ENCODE measurements at places on chromosomes 1 and 21.

DNA sequence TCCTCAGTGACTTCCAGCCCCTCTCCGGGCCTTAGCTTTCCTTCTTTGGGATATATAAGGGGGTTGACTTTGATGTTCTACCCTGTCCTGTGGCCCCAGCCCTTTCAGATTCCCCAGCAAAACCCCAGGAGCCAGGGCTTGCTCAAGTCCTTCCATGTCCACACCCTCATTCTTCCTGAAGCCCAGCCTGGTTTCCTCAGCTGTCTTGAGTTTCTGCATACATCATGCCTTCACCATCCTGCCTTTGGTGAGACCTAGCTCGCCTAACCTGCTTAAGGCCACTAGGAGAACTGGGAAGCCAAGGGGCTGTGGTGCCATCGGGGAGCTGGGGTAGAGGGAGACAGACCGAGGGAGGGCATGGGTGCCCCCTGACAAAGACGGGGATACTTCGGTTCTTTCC, 17.2 kb upstream of the PEF1 start:
- DNase-seq, result no peak

DNA sequence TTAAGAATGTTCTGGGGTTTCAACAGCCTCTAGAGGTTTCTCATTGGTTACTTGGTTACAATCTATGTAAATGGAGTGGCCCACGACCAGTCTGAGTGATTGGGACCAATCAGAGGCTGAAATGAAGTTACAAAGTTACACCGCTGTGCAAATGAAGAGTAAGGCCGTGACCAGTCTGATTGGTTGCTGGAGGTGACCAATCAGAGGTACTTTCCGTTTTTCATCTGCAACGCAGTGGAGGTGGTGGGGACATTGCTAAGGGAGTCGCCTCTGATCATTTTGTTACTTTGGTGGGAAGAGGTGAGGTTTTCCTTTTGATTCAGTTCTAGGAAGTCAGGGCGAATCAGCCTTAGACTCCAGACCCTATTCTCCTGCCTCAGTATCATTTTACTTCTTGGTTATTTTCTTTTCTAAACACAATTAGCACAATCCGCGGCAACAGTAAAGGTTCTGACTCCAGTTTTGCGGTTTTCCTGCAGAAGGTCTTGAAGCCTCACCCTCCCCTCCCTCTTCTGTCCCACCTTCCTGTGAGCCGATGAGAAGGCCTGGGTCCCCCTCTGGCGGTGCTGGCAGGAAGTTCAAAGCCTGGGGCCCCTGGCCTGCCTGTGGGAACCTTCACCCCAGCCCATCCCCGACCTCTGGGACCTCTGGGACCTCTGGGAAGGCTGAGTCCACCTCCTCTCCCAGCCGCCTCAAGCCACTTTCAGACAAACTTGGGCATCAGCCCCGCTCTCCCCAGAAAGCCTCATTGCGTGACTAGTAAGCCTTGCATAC, 38.7 kb upstream of the TTC34 start:
- no peak for DNase-seq

- no peak for DNase-seq
Measured at GRCh38 chr21:28427394-28428022, 565.2 kb downstream of the LTN1 start.

GRCh38 chr1:4908486-4908885, 254.1 kb downstream of the AJAP1 start:
- DNase-seq, result no peak

- DNase-seq, result no peak
Measured at GRCh38 chr1:208065862-208066261, 154.9 kb upstream of the CD34 start.

Measured in right renal pelvis (tissue), 4 donors.